Hepatocyte (in vitro differentiated cells): ENCODE measurements at places on chromosomes 5 and 9.

DNA sequence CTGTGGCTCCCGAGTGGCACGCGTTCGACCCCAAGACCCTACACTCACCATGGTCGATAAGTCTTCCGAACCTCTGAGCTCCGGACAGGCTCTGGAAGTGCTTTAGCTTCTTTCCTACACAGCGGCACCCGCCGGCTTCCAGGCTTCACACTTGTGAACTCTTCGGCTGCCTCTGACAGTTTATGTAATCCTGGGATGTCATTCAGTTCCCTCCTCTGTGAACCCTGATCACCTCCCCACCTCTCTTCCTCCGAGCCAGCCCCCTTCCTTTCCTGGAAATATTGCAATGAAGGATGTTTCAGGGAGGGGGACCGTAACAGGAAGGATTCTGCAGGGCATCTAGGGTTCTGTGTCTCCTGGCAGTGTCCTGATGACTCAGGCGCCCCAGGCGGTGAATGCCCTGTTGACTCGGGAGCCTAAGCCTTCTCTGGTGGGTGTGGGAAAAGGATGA is at the start of gene CD14:
Gene CD14, minus strand, starts transcription at position 155 of the 451 bp plus-strand sequence. Its CDS starts 104 bp downstream, at position 51.
- no peak for DNase-seq

- no peak for DNase-seq
Measured at GRCh38 chr5:171252674-171253073, 56.4 kb upstream of the TLX3 start.

DNA sequence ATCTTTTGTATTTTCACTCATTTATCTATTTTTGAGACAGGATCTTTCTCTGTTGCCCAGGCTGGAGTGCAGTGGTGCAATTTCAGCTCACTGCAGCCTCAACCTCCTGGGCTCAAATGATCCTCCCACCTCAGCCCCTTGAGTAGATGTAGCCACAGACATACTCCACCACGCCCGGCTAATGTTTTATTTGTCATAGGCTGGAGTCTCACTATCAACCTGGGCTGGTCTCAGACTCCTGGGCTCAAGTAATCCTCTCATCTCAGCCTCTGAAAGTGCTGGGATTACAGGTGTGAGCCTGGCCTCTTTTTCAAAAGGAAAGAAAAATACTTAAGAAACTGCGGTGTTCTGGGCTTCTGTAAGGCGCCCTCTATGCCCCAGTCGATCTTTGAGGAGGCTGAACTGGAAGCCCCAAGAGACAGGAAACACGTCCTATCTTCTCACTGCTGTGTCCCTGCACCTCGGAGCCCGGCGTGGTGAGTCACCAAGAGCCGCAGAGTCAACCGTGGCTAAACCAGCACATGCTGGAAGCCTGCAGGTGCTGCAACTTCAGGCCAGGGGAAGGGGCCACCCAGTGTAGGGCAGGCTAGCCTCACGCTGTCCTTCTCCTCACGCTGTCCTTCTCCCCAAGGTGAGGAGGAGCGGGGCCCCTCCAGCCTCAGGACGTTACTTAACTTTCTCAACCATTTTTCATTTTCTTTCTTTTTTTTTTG is 15.2 kb upstream of the LHX3 start:
- no peak for DNase-seq

DNA sequence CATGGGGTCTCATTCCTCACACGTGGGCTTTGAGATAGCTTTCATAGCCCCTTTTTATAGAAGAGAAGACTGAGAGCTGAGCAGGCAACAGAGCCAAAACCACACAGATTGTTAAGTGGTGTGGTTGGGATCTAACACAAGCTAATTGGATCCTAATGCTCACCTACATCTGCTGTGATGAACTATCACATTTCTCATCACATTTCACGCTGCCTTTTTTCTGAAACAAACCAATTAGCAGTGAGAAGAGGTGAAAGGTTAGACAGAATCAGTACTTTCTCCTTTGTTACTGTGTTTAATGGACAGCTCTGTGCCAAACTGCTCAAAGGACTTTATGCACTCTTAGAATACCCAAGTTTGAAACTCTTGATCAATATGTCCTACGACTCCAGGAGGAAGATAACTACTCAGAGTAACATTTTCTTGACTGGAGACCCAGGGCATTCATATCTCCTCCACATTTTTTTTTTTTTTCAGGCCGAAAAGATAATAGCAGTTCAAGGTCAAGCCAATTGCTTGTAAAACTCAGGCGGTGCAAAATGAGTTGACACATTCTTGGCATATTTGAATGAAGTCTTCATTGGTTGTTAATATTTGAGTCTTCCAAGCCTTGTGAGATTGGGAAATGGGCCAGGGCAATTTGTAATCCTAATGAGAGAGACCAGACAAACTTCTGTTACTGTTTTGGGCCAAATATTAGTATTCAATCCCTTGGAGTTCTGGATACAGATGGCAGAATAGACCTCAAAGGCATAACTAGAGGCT is 138.4 kb downstream of the KCTD16 start:
- peak; percentile 11 for DNase-seq

DNA sequence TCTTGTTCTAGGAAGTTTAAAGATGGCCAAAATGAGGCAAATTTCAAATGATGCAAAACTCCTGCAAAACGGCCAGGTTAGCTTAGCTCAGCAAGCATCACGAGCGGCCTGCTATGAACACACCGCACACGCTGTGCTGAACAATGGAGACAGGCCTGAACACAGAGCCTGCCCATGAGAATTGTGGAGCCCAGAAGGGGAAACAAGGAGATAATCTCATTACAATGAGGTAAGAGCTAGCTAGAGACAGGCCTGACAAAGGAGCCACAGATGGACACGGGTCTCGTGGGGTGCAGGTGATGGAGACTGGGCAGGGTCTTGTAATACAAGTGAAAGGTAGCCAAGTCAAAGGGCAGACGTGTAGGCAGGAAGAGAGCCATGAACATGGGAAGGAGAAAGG is 50.2 kb downstream of the PSMB7 start:
- no peak for DNase-seq

- peak; percentile 25 for DNase-seq
Measured at GRCh38 chr5:98309785-98310598, 463.5 kb upstream of the RGMB start.

GRCh38 chr5:39074017-39074814 is at the start of gene RICTOR:
Gene RICTOR (minus strand): TSS chr5:39074399. CDS start chr5:39074377, 22 bp downstream.
- peak; percentile 96 for DNase-seq

GRCh38 chr5:149688406-149688805 is 41.7 kb upstream of the PPARGC1B start:
- DNase-seq, result no peak

DNA sequence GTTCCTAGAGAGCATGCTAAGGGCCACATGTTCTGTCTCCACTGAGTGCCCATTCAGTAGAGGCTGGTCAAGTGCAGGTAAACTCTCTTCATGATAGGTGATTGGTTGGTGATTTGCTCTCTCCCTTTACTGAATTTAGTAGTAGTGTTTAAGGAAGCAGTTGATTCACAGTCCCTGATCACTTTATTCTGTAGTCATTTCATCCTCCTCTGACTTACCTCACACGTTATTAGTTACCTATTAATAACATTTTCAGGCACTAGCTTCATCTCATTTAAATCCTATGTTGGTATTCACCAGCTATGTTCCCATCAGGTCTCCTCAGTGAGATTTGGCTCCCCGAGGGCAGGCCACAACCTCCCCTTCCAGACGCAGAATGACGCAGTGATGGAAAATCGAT is 51.9 kb downstream of the ERAP1 start:
- DNase-seq, result no peak

DNA sequence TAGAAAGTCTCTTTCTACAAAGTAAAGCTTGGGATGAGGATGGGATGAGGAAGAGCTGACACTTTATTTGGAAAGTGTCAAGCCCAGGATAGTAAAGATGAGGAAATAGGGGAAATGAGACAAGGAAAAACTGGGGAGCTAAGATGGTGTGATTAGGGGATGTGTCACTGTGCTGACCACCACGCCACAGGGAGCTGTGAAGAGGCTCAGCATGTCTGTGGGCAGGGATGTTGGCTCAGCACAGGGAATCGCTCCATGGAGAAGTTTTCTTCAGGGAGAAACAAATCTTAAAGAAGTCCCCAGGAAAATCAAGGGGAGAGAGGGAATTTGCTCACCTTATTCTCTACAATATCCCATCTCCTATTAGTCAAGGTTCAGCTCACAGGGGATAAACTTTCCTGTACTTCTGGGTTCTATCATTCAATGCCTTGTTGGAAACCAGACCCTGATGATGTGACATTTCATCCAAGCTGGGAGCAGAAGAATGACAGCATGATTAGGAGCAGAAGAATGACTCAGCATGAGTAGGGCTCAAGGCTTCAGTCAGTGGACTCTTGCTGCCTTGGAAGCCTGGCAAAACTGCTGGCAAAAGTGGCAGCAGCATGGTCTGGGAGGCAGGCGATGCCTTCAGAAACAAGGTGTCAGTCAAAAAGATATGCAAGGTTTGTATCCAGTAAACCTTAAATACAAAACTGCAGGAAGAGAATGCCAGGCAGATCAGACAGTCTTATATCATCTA is 4.9 kb downstream of the HSPB3 start:
- DNase-seq, result no peak

DNA sequence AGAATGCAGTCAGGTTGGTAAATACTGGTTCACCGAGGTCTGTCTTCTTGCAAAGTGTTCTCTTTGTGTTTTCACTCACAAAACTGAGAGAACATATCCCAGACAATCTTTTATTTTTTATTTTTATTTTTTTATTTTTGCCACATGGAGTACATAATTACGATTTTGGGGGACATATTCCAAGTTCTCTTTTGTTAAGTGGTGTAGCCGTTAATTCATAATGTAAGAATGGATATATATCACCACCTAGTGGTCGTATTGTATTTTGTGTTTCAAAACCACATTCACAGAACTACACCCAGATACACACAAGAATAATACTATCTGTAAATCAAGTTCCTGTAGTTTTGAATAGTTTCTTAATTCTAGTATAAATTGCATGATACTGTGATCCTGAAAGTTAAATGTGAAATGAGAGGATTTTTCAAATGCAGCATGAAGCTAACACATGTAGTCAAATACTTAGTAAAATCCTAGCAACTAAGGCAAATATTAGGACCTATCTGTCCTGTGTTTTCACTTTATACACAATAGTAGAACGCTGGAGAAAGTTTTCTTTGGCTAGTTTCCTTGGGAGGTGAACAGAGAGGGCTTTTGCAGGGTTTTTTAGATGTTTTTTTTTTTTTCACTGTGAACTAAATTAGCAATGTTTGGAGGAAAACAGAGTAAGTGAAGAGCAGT is 92.7 kb downstream of the VCAN start:
- DNase-seq, result peak; percentile 58

DNA sequence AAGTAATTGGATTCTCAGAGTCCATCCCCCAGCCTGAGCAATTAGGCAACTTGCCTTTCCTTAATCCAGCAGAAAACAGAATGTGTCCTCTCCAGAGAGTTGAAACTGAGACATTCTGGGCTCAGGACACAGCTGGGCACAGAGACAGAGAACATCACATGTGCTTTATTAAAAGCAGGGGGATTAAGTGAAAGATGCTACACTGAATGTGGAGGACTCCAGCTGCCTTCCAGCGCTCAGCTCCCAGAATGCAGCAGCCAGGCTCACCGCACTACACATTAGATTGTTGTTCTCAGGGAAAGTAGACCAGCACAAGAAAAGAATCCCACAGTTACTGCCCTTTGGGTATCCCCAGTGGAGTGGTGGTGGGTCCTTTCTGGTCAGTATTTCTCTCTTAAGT is 141.6 kb upstream of the IL12B start:
- no peak for DNase-seq

- DNase-seq, result no peak
Measured at GRCh38 chr9:69134412-69134811, 39.7 kb upstream of the TJP2 start.

- DNase-seq, result no peak
Measured at GRCh38 chr5:62083661-62084060, 222.3 kb upstream of the KIF2A start.

GRCh38 chr9:85421641-85422040 is 320.1 kb downstream of the AGTPBP1 start:
- DNase-seq, result no peak

GRCh38 chr9:127283917-127284497 is 19.4 kb downstream of the GARNL3 start:
- peak; percentile 52 for DNase-seq

- peak; percentile 57 for DNase-seq
Measured at GRCh38 chr5:101995585-101995984, 300.5 kb downstream of the SLCO4C1 start.

DNA sequence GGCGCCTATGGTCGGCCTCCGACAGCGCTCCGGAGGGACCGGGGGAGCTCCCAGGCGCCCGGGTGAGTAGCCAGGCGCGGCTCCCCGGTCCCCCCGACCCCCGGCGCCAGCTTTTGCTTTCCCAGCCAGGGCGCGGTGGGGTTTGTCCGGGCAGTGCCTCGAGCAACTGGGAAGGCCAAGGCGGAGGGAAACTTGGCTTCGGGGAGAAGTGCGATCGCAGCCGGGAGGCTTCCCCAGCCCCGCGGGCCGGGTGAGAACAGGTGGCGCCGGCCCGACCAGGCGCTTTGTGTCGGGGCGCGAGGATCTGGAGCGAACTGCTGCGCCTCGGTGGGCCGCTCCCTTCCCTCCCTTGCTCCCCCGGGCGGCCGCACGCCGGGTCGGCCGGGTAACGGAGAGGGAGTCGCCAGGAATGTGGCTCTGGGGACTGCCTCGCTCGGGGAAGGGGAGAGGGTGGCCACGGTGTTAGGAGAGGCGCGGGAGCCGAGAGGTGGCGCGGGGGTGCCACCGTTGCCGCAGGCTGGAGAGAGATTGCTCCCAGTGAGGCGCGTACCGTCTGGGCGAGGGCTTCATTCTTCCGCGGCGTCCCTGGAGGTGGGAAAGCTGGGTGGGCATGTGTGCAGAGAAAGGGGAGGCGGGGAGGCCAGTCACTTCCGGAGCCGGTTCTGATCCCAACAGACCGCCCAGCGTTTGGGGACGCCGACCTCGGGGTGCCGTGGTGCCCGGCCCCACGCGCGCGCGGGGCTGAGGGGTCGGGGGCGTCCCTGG is 561 bp downstream of the DAPK1 start:
- DNase-seq, result peak; percentile 81

DNA sequence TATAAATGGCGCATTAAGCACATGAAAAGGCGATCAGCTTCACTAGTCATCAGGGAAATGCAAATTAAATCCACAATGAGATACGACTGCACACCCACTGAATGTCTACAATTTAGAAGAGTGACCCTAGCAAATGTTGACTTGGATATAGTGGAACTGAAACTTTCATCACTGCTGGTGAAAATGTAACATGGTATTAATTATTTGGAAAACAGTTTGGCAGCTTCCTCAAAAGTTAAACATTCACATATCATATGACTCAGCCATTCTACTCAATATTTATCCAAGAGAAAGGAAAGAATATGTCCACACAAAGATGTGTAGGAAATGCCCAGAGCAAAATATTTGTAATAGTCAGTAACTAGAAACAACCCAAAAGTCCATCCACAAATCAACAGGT is 146.5 kb downstream of the LPAR1 start:
- no peak for DNase-seq

- peak; percentile 51 for DNase-seq
Measured at GRCh38 chr5:174599992-174600391, 124.4 kb upstream of the MSX2 start.

- DNase-seq, result no peak
Measured at GRCh38 chr5:173858670-173859407, 29.3 kb upstream of the CPEB4 start.

GRCh38 chr5:156009583-156009982 is 317.4 kb upstream of the SGCD start:
- no peak for DNase-seq
